ENCODE measurements at places on chromosomes 2 and 18. TPM values are rescaled to one million over a fixed set of nuclear protein-coding genes. Genes with fewer than 3 reads are reported as not detected.

GRCh38 chr2:48795065-48795464 is 39.5 kb upstream of the LHCGR start:
- no peak for DNase-seq

DNA sequence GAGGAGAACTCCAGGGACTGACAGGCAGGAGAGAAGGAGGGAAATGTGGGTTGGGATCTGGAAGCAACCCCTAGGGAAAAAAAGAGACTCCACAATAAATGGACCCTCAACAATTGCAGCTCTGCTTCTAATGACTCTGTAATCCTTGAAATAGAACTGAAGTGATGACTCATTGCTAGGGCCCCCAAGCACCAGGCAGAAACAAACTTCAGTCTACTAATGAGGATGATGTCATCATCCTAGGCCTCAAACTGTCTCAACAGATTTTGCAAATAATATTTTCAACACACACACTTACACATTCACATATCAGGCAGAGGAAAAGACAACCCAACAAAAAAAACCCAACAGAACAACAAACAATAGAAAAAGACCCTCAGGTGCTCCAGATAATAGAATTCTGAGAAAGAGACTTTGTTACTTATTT is 143.3 kb downstream of the HDAC4 start:
- DNase-seq: no peak

GRCh38 chr18:22223254-22223964 is 54.0 kb downstream of the GATA6 start:
- peak; percentile 78 for DNase-seq

DNA sequence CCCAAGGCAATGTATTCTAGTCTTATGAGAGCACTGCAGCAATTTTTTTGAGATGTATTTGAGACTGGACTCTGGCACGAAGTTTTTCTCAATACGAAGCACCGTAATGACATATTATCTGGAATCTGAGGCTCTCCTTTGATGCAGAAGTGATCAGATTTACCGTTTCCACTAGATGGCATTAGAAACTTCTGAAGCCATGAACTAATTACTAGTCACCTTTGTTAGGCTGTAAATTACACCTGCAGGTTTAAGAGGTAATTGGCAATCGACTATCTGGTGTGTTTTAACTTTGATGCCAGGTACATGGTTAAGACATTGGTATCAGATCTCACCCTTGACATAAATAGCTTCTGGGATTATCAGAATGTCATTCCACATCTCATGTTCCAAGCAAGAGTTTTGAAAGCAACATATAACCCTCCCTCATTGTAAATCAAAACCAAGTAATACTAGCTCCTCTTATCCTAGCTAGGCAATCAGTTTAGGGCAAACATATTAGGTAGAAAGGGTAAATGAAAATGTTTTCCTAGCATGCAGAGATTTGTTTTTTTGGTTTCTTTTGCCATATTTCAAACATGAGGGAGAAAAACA is 254.6 kb upstream of the SPRED2 start:
- DNase-seq: no peak

SLC19A3 gene
- total RNA-seq: 16.5 TPM

DNA sequence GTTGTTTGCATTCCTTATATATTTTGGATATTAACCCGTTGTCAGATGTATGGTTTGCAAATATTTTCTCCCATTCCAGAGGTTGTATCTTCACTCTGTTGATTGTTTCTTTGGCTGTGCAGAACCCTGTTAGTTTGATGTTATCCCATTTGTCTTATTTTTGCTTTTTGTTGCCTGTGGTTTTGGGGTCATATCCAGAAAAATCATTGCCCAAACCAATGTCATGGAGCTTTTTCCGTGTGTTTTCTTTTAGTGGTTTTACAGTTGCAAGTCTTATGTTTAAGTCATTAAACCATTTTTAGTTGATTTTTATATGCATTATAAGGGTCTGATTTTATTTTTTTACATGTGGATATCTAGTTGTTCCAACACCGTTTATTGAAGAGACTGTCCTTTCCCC is 35.8 kb downstream of the PPIG start:
- no peak for DNase-seq

RPE gene
- total RNA-seq: 45.0 TPM

GRCh38 chr2:240195316-240195861 is 54.9 kb upstream of the OTOS start:
- no peak for DNase-seq

LBX2 gene
- 3.0 TPM for total RNA-seq
